ENCODE measurements at places on chromosomes 16 and 17.

DNA sequence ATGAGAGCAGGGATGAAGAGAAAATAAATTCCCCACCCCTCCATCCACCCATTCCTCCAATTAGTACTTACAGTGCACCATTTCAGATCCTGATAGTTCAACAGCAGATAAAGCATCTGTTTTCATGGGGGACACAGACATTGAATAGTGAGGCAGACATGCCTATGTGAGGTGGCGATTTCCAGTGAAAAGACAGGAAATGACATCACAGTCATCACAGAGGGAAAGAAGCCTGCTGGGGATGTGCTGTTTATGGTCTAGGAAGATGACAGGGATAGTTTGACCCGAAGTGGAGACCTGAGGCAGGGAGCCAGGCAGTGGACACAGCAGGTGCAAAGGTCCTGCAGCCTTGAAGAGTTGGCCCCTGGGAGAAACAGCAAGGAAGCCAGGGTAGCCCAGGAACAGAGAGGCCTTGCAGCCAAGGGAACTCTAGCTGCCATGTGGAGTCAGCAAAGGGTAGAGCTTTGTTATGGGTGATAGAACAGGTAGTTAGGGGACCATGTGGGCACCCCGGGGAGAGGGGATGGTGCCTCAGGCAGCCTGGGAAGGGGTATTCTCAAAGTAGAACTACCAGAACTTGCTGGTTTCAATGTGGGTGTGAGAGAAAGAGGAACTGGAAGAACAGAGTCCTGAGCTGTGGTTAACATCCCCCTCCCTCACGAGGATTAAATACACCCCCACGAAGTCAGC is 256.6 kb downstream of the CPPED1 start:
- DNase-seq: no peak

- no peak for DNase-seq
Measured at GRCh38 chr17:47959825-47960655, 2.4 kb upstream of the PRR15L start.

DNA sequence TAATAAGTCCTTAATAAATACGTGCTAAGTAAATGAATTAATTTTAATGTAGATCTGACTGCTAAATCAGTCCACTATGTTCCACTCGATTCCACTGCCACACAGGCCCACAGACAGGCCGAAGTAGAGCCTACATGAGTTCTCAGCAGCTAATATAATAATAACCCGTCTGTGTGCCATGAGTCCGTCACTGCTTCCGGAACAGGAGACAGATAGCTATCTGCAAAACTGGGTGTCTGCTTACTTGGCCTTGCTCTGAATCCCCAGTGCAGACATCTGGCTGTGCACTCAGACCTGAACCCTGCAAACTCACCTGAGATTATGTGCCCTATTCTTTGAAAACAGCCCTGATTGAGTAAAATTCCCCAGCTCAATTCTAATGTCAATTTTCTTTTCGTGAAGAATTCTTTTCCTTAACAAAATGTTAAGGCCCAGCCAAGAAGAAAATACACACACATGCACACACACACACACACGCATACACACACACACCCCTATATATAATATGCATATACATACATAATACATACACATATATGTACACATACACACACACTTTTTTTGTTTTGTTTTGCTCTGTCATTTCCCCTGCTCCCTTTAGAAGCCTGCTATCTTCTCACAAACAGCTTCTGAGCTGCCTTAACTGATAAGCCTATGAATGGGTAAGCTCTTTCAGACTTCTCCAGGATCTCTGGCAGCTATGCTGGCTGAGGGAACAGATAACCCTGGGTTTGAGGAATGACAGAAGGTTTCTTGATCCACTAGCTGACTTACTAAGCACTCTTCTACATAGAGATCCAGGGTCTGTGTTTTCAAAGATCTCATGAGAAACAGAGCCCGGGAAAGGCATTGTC is 39.8 kb upstream of the TOM1L1 start:
- DNase-seq: no peak

DNA sequence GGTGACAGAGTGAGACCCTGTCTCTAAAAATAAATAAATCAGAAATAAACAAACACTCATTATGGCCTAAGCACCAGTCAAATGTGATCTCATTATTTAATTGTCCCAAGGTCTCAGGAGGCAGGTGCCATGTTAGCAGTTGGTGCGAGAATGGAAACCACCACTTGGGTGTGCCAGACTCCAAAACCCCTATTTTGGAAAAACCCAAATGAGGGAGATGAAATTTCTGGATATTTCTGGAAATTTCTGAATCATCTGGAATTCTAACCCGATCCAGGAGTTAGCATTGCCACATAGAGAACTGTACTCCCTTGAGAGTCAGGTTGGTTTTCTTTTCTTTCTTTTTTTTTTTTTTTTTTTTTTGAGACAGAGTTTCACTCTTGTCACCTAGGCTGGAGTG is 264.0 kb downstream of the XYLT1 start:
- no peak for DNase-seq

- DNase-seq: no peak
Measured at GRCh38 chr17:22411185-22411784, 719.0 kb downstream of the KCNJ18 start.

DNA sequence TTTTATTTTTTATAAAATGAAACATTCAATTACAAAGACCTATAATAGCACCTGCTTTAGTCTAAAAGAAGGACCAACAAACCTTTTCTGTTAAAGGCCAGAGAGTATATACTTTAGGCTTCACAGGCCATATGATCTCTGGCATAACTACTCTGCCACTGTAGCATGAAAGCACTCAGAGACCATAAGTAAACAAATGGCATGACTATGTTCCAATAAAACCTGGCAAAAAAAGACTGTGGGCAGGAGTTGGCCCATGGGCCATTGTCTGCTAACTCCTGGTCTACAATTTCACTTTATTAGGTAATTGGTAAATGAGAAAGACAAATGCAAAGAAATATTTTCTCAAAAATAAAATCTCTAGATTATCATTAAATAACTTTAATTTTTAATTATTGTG is 14.9 kb downstream of the CEP112 start:
- no peak for DNase-seq

DNA sequence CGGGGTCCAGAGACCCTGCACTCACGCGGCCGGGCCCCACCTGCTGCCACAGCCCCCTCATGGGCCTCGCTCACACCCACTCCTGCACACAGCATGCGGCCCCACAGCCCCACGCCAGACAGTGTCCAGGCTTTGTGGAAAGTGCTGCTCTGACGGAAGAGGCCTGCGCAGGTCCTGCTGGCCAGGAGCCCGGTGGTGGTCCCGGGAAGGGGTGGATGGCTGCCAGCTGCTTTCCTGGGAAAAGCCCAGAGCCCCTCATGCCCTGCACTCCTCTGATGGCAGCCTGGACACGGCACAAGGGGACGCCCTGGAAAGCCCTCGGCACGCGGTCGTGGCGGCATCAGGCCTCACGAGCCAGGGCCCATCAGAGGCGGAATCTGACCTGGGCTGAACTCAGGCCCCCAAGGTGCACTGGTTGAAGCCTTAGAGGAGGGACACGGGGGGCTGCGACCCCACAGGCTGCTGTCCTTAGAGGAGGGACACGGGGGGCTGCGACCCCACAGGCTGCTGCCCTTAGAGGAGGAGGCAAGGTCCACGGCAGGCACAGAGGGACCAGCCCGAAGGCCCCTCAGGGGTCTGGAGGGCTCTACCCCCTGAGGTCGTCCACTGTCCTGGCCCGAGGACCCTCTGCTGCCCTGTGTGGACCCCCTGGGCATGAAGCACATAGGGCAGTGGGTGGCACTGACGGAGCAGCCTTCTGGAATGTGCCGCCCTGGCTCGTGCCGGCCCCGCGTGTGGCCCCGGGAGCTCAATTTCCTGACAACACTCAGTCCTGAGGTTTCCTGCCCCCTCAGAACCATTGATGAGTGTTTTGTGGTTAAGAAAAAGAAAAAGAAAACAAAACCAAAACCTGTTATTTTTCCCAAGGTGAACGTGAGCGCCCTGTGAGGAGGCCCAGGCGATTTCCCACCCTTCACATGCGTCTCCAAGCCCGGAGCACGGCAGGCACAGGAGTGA is 22.1 kb downstream of the SOX8 start:
- DNase-seq: no peak

All from bone marrow (tissue), 2 donors.